CD4-positive, alpha-beta T cell treated with Interleukin-21 for 1 hour (primary cell): ENCODE measurements at places on chromosomes 4 and X.

DNA sequence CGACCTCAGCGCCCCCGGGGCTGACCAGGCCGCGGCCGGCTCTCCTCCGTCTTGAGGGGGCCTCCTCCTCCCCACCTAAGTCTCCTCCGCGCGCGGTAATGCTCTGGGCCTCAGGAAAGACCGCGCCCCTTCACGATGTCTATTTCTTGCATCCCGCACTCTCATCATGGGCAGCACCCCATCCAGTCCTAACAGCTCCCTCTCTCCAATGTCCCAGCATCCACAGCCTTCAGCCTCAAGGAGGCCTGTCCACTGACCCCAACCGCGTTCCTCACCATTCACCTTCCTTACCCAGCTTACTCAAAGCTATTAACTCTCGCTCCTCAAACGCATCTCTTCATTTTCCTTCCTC, 77.5 kb downstream of the MAGED4 start:
- DNase-seq, result no peak

GRCh38 chrX:107760304-107761077, 15.1 kb downstream of the TSC22D3 start:
- no peak for DNase-seq

DNA sequence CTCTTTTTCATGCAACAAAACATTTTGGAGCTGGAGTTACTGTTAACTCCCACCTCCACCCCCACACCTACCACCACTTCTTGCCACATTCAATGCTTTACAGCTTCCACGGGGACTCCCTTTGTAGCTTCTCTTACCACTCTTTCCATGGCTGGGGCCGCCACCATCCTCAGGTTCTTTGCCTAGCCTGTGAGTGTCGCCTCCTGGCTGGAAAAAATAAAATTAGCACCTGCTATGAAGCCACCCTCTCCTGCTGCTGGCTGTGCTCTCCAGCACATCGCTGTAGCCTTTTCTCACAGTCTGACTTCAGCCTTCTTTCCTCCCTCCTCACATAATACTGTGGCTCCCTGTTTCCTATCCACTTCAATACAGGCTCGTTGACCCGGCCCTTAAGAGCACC, 114.4 kb downstream of the FRAS1 start:
- no peak for DNase-seq

GRCh38 chrX:140317462-140317861, 187.4 kb downstream of the SOX3 start:
- no peak for DNase-seq

- no peak for DNase-seq
Observed at GRCh38 chrX:2784026-2784425, 32.2 kb downstream of the XG start.

- no peak for DNase-seq
Observed at GRCh38 chr4:172104539-172104938, 291.3 kb downstream of the GALNTL6 start.

GRCh38 chr4:126748736-126749135, 884.0 kb upstream of the INTU start:
- no peak for DNase-seq

- DNase-seq, result no peak
Observed at GRCh38 chr4:32003548-32003947, 1283.4 kb downstream of the PCDH7 start.

DNA sequence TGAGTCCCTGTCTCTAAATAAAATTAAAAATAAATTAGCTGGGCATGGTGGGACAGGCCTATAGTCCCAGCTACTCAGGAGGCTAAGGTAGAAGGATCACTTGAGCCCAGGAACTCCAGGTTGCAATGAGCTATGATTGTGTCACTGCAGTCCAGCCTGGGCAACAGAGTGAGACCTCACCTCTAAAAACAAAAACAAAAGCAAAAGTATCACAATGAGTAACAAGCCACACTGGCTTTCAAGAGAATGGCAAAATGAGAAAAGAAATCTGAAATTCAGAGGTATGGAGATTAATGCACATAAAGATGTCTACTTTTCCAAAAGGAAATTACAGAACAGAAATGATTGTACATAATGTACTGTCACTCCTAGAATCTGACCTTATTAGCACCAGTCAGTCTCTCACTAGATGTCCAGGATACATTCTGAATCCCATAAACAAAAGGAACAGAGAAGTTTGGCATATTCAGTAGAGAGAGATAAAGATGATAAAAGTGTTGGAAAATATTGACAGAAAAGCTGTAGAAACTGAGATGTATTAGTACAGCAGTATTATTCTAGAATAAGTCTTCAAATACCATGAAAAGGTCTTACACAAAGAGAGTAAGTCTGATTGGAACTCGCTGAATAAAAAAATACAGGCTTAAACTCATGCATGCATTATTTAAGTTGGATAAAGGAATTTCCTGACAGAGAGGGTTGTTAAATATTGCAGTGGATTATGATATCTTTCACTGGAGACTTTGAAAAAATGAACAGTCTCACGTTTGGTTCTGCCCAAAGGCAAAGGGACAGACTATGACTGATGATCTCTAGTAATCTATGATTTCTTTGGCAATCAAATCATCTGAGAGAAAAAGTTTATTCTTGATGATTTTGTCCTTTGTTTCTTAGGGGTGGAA, 102.5 kb downstream of the SH3RF1 start:
- no peak for DNase-seq
